Activated CD4-positive, alpha-beta T cell treated with anti-CD3 and anti-CD28 coated beads, Interleukin-2, amount 50 U/mL, for 24 hours (primary cell): ENCODE measurements at places on chromosomes 6 and 20.

GRCh38 chr6:132734694-132735236 is 20.9 kb upstream of the VNN1 start:
- DNase-seq, result no peak

GRCh38 chr6:41824571-41825569 is 37.4 kb downstream of the TOMM6 start:
- no peak for DNase-seq

GRCh38 chr20:63411898-63412631 is 50.9 kb upstream of the CHRNA4 start:
- DNase-seq, result no peak

DNA sequence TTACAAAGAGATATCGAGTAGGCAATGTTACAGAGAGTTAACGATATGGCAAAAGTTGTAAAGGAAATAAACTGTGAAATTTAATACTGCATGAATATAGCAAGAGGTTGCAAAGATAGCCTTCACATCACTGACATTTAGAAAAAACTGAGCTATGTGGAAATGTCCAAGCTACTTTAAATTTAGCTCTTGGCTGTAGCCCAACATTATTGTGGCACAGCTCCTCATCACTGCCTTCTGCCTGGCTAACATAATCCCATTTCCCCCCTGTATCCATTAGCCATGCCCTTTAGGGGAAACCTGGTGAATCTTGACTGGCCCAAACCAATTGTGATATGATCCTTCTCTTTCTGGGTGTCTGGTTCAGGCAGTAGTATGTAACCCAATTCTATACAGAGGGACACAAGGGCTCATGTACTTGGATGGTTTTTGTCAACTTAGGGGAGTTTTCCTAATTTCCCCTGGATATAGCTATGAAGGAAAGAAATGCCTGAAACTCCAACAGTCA is 115.4 kb downstream of the PFDN4 start:
- no peak for DNase-seq

- no peak for DNase-seq
These were observed 105.5 kb downstream of the HUS1B start for GRCh38 chr6:551405-551804.

DNA sequence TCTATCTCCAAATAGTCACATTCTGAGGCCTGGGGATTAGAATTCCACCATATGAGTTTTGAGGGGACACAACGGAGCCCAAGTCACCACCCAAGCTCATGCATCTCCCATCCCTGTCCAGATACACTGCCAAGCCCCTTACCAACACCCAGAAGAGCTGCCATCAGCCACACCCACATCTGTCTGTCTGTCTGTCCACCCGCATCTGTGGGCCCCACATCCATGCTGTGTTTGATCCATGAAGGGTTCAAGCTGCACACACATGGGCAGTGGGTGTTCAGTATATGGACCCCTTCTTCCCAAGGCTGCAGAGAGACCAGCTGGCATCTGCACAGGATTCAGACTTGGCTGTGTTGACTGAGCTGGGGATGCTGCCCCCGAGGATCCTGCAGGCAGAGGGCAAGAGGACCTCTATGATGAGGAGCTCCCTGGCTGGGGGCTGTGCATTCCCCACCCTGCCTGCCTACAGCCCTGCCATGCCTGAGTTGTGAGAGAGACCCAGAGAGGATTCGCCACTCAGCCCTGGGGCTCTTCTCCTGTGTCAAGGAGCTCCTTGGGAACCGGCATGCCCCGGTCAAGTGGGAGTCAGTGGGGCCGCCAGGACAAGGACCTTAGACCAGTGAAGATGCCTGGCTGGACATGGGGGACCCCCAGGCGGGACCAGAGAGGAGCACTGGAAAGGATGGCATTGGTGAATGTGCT is 206.4 kb downstream of the SYNDIG1 start:
- no peak for DNase-seq

- no peak for DNase-seq
These were observed 386.4 kb upstream of the MMS22L start for GRCh38 chr6:97669191-97670031.

- DNase-seq, result no peak
These were observed 36.9 kb upstream of the NOL4L start for GRCh38 chr20:32621891-32622584.

GRCh38 chr20:60101891-60102281 is 143.7 kb downstream of the CDH26 start:
- no peak for DNase-seq

DNA sequence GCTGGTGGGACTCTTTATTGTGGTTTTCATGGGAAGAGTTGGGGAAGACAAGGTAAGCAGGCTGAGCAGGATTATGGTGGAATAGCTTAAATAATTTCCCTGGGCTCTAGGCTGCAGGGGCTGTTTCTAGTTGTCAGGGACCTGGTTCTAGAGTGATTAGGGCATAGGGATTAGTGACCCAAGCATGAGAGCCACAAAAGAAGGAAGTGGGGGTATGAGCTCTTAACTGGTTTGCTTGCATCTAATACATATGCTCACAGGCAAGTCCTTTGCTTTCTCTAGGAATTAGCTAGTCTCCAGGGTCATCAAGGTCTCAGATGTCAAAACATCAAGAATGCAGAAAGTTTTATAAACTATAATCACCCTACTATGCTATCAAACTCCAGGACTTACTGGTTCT is 67.5 kb upstream of the NRN1 start:
- no peak for DNase-seq

- DNase-seq, result no peak
These were observed 697 bp upstream of the CEP43 start for GRCh38 chr6:166998256-166999144.

DNA sequence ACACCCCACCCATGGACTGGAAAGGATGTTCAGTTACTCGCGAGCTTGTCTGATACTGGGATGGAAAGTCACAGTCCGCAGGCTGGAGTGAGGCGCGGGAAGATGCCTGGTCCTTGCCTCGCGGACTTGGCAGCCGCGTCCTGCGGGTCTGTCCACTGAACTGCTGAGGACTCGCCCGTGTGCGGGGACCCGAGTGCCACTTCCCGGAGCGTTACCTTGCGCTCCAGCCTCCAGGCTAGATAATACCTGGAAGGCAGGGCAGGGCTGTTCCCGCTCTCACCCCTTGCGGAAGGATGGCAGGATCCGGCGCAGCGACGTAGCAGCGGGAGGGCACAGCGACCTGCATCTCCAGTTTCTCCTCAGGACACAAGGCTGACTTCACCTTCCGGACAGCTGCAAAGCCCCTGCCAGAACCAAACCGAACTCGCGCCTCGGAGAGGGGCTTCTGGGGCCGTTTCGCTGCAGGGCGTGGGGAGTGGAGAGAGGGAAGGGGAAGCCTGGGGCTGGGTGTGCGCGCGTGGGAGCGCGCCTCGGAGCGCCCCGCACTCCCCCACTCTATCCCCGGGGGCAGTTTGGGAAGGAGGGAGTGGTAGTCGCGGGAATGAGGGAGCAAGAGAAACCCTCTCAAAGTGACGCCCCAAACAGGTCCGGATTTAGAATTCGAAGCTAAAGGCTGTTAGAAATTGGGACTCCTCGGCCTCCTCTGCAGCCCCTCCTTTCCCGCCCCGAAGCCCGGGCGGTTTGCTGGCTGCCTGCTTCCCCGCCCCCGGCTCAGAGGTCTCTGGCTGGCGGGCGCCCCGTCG is at the start of gene KCNQ5:
KCNQ5 (plus strand) TSS at position 774 of the 803 bp plus-strand sequence.
- DNase-seq, result no peak

GRCh38 chr20:5172167-5172601 is 45.4 kb downstream of the CDS2 start:
- DNase-seq, result no peak

DNA sequence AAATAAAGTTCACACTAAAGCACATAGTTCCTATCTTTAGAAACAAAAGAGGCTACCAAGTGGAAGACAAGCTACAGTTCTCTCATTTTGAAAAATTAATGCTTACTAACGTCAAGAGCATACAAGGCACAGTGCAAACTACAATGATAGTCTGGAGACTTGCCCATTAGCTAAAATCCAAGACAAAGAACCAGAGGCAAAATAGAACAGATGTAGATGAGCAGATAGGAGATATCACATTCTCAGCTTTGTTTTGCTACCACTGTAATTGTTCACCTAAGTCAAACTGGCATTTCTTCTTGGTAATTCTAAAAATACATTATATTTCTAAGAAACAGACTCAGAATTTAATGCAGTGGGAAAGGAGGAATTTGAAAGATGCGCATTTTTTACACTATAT is 5.2 kb downstream of the TMEM30A start:
- DNase-seq, result no peak

GRCh38 chr6:118594877-118595276 is 46.8 kb downstream of the PLN start:
- DNase-seq, result no peak

- no peak for DNase-seq
These were observed 9.1 kb downstream of the ATP9A start for GRCh38 chr20:51758978-51759544.

GRCh38 chr20:59822291-59823029 is 111.0 kb downstream of the SYCP2 start:
- DNase-seq, result no peak

- peak; percentile 44 for DNase-seq
These were observed 25.4 kb downstream of the SLC17A9 start for GRCh38 chr20:62977613-62978560.

GRCh38 chr6:144745439-144745838 is 460.3 kb downstream of the UTRN start:
- no peak for DNase-seq

- no peak for DNase-seq
These were observed 45.1 kb downstream of the KIAA0319 start for GRCh38 chr6:24600903-24601302.

GRCh38 chr6:125526007-125526720 is 223.3 kb upstream of the HEY2 start:
- DNase-seq, result no peak

- no peak for DNase-seq
These were observed 937 bp downstream of the ZNF318 start for GRCh38 chr6:43368259-43369160.

DNA sequence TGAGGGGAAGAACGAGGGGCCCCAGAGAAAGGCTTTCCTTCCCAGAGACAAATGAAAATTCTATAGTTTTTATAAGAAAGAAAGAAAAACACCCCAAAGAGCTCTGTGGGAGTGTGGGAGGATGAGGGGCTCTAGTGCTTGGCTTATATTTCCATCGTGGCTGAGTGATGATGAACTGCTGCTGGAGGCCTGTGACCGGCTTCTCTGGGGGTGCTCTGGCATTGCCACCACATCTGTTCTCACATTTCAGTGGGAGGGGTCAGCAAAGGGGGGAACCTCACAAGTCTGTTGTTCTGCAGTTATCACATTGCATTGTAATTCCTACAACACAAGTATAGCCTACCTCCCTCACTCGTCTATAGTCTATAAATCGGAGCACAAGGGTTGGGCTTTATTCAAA is 67.6 kb upstream of the BACH2 start:
- DNase-seq, result no peak

DNA sequence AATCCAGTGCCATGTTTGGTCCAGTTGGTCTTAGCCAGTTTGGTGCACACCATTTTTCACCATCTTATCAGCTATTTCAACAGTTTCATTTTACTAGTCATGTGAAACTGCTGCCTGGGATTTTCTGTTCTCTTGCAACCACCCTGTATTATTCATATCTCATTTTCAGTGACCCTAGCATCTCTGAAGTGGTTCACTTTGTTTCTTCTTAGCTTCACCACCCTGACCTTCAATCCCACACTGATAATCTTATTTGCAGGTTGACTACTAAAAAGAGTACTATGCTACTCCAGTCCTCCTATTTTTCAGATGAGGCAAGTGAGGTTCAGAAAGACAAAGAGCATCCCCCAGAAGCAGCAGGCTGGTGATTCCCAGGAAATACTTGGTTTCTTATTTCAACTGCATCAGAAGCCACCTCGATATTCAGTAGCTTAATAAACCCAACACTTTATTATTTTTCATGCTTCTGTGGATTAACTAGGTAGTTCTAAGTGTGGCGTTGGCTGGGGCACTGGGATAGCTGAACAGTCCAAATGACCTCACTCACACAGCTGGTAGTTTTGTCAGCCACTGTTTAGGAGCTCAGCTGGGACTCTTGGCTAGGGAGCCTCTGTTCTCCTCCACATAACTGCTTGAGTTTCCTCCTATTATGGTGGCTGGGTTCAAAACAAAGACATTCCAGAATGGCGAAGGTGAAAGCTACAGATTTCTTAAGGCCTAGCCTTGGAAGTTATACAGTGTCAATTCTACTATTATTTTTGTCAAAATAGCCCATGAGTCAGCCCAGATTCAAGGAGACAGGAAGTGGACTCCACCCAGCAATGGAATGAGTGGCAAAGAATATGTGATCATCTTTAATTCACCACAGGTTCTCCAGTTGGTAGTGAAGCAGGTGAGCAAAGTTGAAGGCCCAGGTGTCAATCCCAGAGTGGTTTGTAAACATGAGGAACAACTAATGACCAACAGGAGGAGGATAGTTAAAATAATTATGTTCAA is 40.6 kb downstream of the BPIFB4 start:
- no peak for DNase-seq

DNA sequence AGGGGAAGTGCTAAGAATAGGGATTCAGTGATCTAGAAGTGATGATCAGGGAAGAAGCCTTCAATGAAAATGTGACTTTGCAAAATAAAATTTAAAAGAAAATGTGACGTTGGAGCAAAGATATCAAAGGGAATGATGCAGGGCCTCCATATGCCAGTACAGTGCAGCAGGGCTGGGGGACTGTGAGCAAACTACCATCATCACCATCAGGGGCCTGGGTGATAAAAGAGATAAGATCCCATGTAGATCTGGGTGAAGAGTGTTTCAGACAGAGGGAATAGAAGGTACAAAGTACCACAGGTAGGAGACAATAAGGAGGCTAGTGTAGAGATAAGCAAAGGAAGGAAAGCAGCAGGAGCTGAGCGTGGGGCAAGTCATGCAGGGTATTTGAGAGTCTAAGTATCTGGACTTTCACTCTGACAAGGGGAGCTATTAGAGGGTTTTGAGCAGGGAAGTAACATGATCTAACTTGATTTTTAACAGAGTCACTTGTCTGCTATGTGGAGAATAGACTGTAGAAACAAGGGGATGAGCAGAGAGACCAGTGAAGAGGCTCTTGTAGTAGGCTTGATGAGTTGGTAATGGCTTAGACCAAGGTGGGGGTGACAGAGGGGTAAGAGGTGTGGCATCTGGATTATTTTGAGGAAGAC is 295.6 kb downstream of the ZFAND3 start:
- no peak for DNase-seq

GRCh38 chr6:149438855-149439254 is 38.8 kb downstream of the SUMO4 start:
- DNase-seq, result no peak

- DNase-seq, result no peak
These were observed 110.5 kb downstream of the HAO1 start for GRCh38 chr20:7829776-7830175.

GRCh38 chr6:31978831-31979230 is 3.0 kb upstream of the C4A start:
- no peak for DNase-seq

- DNase-seq, result peak; percentile 6
These were observed 97.2 kb upstream of the MAP7 start for GRCh38 chr6:136647363-136647852.

GRCh38 chr6:22774129-22774528 is 204.8 kb downstream of the HDGFL1 start:
- no peak for DNase-seq

GRCh38 chr6:166769648-166770047 is 142.6 kb upstream of the RPS6KA2 start:
- DNase-seq, result no peak

DNA sequence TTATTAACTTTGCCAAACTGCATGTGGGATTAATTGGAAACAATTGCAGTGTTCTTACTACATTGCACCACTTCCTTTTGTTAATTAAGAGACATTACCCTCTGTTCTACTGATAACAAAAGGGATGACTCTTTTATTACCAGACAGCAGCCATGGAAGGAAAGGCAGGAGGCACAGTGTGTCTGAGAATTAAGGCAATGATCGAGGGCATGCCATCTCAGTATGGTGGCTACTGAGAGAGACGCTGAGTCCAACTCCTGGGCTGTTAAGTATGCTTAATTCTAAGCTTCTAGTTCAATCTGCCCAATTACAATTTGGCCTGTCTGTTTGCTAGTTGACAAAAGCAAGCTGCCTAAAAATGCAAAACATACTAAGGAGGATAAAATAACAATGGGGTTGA is 227.4 kb downstream of the PHACTR1 start:
- no peak for DNase-seq
